Esophagus squamous epithelium (tissue), 5 donors: ENCODE measurements at places on chromosomes 5 and 9.

GRCh38 chr5:170917113-170917512 is 55.3 kb downstream of the RANBP17 start:
- no peak for DNase-seq

DNA sequence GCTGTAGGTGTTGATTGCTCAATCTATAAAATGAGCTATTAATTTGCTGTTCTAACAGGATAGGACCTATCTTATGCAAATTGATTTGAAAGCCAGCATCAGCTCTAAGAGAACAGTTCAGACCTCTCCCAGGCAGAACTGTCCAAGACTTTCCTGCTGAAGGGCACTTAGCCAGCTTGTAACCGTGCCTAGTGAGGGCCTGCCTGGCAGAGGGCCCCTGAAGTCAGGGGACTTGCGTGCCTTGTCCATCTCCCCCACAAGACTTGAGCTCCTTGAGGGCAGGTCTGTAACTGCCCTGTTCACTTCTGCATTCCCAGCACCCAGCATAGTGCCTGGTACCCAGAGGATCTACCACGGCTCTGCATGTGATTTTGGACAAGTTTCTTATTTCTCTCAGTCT is 293.4 kb downstream of the CDK5RAP2 start:
- DNase-seq: no peak

- no peak for DNase-seq
These were observed 11.7 kb downstream of the EXD3 start for GRCh38 chr9:137411260-137411644.

- DNase-seq: no peak
These were observed 44.8 kb downstream of the ROR2 start for GRCh38 chr9:91905237-91905650.

- DNase-seq: no peak
These were observed 1.2 kb upstream of the GABRA1 start for GRCh38 chr5:161846746-161847145.

GRCh38 chr5:31291323-31291854 is 97.9 kb downstream of the CDH6 start:
- DNase-seq: no peak

DNA sequence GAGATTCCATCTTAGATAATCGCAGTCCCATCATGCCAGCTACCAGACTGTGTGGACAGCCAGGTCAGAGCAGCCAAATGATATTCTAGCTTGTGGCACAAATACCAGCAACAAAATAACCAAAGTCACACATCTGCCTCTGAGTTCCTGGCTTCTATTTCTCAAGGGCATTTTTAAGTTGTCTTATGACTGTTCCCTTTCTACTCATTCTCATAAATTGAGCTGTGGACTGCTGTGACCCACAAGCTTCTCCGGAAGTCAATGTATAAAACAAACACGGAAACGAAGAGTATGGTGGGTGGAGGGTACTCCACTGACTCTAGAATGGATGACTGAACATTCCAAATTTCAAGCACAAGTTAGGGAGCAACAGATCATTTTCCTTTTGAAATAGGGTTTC is 43.9 kb downstream of the PDCD1LG2 start:
- DNase-seq: no peak

GRCh38 chr9:93549611-93550010 is 26.8 kb upstream of the PHF2 start:
- no peak for DNase-seq

DNA sequence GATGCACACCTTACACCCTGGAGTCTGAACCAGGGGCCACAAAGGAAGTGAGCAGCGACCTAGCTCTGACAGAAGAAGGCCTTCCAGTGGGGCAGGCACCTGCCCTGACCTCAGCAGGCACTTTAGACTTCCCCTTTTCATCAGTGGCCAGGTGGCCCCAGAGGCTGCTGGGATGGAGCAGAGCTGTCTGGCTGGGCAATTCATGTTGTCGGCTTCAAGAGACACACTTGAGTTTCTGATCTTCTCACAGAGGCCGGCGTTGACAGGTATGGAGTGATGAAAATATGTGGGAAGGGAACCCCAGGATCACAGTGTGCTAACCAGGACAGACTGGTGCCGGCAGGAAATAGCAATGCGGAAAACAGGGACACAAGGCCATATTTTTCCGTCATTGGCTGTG is 375.5 kb downstream of the CTNND2 start:
- no peak for DNase-seq

DNA sequence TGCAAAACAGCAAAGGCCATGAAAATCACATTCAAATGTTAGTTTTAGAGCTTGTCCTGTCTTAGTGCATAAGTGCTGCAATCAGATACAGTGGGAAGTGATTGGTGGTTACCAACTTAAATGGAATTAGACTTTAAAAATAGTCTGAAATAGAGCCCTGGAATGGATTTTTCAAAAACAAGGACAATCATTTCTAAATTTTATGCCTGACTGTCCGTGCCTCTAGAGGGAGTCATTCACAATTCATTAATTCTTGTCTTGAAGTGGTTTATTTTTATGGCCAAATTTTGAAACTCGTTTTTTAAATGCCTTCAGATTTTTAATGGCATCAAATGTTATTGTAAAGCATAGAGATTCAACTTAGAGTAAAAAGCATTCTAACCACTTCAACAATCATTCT is 561.8 kb upstream of the DAB2 start:
- no peak for DNase-seq

- DNase-seq: no peak
These were observed 341.3 kb downstream of the RASEF start for GRCh38 chr9:82721593-82721992.

- no peak for DNase-seq
These were observed 26.5 kb upstream of the C5orf47 start for GRCh38 chr5:173962436-173962972.

DNA sequence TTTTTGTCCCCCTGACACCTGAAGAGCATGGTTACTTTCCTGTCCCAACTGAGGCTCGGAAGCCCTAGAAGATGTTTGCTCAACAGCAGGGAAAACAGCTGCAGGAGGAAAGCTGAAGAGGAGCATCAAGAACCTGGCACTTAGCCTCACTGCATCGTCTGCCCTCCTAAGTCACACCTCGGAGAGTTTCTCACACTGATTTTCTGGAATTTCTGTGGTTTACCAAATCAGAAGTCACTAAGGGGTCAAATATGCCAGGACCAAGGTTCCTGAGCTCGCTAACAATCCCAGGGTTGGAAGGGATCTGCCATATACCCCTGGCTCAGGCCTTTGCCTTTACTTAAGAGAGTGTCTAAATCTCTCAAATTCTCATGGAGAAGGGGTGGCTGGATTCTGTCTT is 5.3 kb downstream of the IL12B start:
- DNase-seq: no peak

DNA sequence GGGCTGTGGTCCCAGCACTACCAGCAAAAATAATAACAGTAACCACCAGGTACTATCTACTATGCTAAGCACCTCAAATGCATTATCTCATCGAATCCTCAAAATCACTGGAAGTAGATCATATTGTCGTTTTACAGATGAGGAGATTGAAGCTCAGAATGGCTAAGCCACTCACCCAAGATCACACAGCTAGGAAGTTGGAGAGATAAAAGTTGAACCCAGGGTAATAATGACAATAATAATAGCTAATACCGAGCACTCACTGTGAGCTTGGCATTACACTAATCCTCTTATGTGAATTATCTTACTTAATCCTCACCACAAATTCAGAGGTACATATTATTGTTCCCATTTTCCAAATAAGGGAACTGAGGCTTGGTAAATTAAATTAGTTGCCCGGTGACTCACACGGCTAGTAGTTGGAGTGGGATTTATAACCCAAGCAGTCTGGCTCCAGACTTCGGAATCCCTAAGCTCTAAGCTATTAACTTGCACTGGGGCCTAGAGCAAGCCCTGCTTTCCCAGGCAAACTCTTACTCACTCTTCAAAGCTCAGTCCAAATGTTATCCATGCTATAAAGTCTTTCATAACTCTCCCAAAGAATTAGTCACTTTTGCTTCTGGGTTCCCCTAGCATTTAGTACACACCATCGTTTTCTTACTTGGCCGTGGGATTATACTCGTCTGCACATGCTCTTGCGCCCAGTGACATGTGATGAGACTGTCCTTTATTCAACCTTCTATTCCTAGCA is 3.8 kb downstream of the ARSI start:
- no peak for DNase-seq

- DNase-seq: no peak
These were observed 40.5 kb downstream of the BHMT start for GRCh38 chr5:79151942-79152671.

GRCh38 chr9:33659921-33660320 is 135.4 kb upstream of the PRSS3 start:
- no peak for DNase-seq

DNA sequence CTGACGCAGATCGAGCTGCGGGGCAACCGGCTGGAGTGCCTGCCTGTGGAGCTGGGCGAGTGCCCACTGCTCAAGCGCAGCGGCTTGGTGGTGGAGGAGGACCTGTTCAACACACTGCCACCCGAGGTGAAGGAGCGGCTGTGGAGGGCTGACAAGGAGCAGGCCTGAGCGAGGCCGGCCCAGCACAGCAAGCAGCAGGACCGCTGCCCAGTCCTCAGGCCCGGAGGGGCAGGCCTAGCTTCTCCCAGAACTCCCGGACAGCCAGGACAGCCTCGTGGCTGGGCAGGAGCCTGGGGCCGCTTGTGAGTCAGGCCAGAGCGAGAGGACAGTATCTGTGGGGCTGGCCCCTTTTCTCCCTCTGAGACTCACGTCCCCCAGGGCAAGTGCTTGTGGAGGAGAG is 4.6 kb upstream of the PHYHD1 start:
- DNase-seq: no peak

DNA sequence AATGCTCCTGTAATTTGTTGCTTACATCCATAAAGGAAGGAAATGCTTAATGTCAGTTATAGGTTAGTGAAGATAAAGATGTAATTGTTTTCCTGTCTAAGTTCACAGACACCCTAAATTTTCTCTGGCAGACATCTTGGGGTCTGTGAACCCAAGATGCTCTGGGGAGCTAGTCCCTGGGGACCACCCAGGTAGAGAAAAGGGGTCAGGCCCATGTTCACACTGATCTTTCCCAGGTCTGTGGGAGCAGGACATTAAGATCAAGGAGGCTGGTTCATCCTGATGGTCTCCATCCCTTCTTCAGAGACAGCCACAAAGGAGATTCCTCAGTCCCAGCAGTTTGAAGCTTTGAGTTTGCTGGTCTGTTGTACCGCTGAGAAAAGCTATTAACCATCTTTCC is 267.5 kb downstream of the ARHGAP26 start:
- no peak for DNase-seq

DNA sequence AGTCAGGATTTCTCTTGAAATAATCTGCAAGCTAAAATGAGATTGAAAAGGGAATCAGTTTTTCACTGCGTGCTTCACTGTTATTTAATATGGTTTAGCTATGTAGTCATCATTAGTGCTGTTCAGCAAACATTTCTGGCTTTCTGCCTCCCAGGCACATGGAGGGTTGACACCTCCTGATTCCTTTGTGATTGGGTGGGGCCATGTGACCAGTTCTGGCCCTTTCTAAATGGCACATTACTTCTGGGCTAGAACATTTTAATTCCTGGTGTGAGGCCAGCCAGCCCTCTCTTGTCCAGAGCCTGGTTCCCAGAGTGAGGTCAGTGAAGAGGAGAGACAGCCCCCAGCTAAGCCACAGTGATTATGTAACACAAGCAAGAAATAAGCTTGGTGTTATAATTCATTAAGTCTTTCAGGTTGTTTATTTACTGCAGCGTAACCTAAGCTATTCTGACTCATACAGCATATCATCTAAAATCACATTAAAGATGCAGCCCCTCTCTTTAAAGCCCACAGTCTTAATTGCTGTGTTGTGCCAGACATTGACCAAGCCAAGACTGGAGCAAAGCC is 17.4 kb upstream of the ARSI start:
- no peak for DNase-seq

DNA sequence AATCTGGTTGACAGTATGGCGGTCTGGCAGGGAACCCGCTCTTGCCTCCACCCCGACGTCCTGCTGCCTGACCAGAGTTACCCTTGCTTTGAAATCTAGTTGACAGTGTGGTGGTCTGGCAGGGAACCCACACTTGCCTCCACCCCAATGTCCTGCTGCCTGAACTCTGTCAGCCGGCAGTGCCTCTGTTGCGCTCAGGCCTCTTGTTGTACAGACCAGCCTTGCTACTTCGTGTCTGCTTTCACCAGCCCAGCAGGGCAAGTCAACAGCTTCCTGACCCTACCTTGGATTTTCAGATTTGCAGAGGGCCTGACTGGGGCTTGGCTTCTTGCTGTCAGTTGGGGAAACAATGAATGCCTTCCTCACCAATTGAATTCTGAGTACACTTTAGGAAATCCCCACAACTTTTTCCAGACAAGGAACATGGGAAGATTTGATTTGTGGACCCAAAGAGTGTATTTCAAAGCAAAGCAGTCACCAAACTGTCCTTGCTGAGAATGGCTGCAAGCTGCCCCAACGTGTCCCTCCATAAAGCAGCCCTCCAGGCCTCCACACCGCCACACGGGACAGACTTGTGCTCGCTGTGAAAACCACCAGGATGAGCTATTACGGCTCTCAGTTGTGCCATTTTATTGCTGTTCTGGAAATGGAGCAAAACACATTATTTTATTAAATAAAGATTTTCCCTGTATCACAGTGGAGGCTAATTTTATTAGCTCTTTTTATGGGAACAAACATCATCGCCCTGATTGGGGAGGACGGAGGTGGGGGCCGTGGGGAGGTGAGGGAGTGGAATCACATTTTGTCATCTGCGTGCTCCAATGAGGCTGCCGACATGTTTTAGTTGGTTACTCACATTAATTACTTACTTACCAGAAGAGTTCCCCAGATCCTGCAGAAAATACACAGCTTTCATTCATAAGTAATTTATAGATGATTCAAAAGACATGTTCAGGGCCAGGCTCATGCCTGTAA is 189.3 kb downstream of the AOPEP start:
- DNase-seq: no peak

DNA sequence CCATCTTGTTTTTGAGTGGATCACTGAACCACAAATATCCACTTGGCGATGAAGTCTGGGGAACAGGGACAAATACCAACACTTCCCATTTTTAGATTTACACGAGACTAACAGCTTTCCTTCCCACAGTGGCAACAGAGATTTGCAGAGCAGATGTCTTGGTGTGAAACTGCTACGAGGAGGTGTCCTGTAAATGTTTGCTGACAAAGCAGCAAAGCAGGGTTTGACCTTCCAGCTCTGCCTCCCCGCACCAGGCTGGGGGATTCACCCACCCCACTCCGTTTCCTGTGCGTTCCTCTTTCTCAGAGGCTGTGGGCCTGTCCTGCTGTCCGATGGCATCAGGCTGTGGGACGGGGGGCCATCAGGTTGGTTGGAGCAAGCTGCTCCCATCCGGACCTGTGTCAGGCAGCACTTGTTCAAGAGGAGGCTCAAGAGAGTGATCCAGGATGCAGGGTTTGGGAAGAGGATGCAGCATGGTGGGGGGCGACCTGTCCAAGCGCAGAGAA is 693 bp upstream of the RGS3 start:
- DNase-seq: no peak
